MV-4-11 (cell line): ENCODE measurements at places on chromosomes 7 and 10.

DNA sequence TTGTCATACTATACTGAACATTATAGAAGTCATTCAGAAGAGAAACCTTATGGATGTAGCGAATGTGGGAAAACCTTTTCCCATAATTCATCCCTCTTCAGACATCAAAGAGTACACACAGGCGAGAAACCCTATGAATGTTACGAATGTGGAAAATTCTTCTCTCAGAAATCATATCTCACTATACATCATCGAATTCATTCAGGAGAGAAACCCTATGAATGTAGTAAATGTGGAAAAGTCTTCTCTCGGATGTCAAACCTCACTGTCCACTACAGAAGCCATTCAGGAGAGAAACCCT is 19.4 kb downstream of the RBAK start:
- DNase-seq = no peak

GRCh38 chr10:91596825-91597196 is 36.1 kb downstream of the PPP1R3C start:
- DNase-seq = no peak

GRCh38 chr7:30181211-30181610 is 46.4 kb downstream of the MTURN start:
- DNase-seq = no peak

DNA sequence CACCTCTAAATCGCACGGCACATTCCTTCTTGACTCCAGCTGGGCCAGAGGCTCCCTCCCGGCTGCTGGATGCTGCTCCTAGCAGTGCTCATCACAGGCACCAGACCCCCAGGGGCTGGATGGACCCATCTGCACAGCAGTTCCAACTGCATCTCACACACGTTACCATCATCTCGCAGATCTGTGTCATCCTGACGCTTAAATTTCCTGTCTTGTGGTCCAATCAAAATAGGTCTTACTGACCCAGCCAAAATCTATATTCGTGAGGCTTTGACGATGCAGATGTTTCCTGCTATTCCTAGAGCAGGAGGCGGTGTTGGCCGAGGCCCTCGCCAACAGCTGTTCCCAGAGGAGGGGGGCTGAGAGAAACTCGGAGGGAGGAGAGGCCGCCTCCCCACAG is 108.0 kb downstream of the MKI67 start:
- DNase-seq = no peak

DNA sequence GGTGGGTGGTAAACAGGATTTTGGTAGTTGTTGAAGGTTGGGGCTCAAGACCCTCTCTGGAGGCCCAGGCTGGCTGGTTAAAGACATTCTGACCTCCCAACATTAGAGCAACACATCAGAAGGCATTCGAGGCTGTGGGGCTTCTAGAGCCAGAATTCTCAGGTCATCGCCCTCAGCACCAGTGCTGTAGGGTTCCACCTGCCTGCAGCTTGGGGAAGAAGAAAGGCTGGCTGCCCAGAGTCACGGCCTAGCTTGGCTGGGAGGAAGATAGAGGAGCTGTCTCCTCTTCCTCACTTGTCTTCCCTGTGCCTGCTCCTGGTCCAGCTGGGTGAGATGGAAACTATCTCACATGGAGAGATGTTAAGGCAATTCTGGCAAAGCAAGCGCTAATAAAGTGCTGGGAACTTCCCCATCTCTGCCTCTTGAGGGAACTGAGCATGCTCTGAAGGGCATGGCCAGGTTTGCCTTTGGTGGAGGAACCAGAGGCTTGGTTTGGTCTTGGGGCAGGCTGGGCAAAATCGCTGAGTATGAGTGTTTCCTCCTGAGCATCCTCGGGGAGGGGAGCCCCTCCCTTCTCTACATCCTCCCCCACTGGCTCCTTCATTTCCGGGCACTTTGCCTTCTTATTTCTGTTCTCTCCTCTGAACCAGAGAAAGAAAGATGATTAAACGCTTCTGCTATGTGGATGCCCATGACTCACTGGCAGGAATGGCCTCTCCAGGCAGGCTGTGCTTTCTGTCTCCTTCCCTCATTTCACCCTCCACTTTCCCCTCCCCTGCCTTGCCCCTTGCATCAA is 509.0 kb upstream of the PODXL start:
- no peak for DNase-seq

DNA sequence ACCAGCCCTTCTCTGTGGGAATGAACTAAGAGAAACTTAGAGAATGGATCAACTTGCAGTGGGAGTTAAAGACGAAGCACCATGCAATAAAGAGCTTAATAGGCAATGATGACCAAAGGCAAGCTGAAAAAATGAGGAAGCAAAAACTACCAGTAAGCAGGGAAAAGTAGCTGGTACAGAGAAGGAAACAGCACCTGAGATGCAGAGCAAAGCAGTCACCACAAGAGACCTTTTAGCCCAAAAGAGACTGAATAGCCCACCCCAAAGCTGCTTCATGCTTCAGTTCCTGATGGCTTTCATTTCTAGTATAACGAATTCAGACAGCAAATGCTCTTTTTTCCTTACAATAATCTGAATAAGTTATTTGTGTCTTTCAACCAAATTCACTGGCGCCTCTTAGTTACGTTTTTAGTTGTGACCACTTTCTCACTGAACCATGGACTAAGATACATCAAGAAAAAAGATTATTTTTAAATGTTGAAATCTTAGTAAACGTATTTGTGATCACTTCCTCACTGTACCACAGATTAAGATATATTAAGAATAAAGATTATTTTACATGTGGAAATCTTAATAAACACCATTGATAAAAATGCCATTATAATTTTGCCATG is 76.0 kb downstream of the USP6NL start:
- DNase-seq = no peak

DNA sequence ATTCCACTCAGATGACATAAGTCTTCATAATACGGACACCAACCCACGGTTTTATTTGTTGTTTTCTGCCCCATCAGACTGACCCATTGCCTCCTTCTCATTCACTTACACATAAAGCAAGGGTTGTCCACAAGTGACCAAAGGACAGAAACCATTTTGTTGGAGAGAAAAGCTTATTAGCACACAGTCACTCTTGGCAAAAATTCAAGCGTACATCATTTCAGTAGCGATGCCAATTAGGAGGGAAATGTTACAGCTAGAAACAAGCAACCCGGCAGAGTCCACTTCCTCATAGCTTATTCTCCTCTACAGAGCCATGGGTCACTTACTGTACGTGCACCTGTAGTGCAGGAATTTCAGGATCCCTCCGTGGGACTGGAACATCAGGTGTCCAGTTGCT is 23.0 kb downstream of the ABLIM1 start:
- DNase-seq = no peak

DNA sequence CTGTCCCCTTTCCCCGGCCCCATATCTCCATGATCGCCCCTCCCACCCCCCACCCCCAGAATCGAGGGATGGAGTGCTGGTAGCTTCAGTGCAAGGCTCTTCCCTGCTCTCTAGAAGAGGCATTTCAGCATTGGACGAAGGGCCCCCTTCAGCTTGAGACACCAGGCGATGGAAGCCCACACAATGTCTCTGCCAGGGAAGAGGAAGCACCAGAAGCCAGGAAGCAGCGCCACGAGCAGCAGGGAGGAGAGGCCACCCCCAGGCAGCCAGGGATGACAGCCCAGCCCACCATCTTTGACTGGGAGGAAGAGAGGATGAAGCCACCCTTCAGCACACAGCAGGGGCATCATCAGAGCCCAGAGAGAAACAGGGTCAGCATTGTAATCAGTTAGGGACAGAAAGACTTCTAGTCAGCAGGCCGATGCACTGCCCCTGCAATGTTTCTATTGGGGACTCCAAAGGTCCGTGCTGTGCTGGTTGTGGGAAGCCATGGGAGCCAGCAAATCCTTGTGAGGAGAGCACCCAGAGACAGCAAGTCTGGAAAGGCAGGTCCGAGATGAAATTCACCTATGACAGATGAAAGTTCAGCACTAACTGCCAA is 15.7 kb downstream of the TMEM72 start:
- no peak for DNase-seq

- no peak for DNase-seq
Observed at GRCh38 chr10:3757250-3757637, 27.8 kb downstream of the KLF6 start.

- no peak for DNase-seq
Observed at GRCh38 chr10:51620131-51620530, 79.3 kb downstream of the CSTF2T start.

- no peak for DNase-seq
Observed at GRCh38 chr7:43220250-43220649, 107.8 kb downstream of the HECW1 start.

DNA sequence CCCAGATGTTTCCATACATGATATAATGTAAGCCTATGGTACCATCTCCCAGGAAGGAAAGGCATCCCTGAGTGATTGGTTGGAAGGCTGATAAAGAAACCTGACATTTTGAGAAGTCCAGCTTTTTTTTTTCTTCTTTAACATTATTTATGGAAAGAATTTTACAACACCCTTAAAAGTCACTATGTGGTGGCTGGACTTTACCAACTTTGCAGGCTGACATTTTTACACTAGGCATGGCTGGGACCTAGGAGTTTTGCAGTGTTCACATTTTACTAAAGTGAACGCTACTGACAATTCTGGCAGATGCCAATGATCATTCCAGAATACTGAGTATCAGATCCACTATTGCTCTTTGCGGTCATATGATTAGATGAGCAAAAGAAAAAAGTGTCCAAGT is 239.9 kb downstream of the GLI3 start:
- DNase-seq = no peak
